Femur (tissue), 1 donor: ENCODE measurements at places on chromosomes 6 and 20.

- DNase-seq = peak; percentile 87
Measured at GRCh38 chr20:62953839-62954703, 1.6 kb downstream of the SLC17A9 start.

- DNase-seq = no peak
Measured at GRCh38 chr6:35728683-35729678, 7.9 kb upstream of the ARMC12 start.

- DNase-seq = peak; percentile 49
Measured at GRCh38 chr6:5968817-5969734, 37.6 kb downstream of the NRN1 start.

- no peak for DNase-seq
Measured at GRCh38 chr6:3407840-3408239, 49.0 kb downstream of the SLC22A23 start.

DNA sequence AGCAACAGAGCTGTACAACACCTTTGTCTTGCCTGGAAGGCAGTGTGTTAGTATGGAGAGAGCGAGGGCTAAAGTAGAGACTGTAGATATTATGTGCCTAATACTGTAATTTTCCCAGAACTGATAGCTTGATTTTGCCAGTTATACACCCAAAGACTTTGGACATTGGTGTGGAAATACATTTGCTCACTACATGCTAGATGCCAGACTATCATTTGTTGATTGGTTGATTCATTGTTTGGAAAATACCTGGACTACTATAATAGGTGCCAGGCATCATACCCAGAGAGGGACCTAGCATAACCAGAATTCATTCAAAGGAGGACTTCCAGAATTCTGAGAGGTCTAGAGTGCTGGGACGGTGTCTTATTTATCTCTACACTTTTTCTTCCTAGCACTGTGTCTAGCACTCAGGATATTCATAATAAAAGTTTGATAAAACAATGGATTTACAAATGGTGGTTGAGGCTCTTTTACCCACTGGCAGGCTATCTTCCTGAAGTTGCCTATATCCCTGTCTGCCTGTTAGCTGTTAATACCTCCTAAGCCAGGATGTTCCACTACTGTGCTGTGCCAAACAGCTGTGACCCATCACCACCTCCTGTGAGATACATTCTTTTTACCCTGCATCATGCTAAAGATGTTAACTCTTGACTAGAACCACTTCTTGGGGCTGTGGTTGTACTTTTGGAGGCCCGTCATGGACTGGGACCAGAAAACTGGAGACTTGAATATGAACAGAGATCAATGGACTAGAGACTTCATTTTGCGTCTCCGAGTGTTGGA, 72.2 kb upstream of the FUCA2 start:
- DNase-seq = peak; percentile 80

- no peak for DNase-seq
Measured at GRCh38 chr6:137870744-137871247, 3.7 kb downstream of the TNFAIP3 start.

GRCh38 chr6:41608443-41609151, 29.7 kb upstream of the MDFI start:
- no peak for DNase-seq

- DNase-seq = no peak
Measured at GRCh38 chr20:1500496-1500895, 9.3 kb upstream of the SIRPB2 start.

- no peak for DNase-seq
Measured at GRCh38 chr6:97052896-97053295, 128.4 kb downstream of the KLHL32 start.
